ENCODE measurements at places on chromosomes 5 and 9. TPM values are rescaled to one million over a fixed set of nuclear protein-coding genes. Genes with fewer than 3 reads are reported as not detected.

GRCh38 chr9:98690686-98691085 lies 18.0 kb downstream of the GABBR2 start:
- H3K4me1 ChIP-seq: peaks cover 2% of the 10 kb centered on the region
- H3K36me3 ChIP-seq: no peaks in the 10 kb centered on the region
- DNase-seq: no peak
- no peak overlapping the region for H3K4me3 ChIP-seq
- peaks cover 20% of the 10 kb centered on the region for H3K27me3 ChIP-seq
- no peak overlapping the region for H3K27ac ChIP-seq

The INSL4 gene
- total RNA-seq: not detected

DNA sequence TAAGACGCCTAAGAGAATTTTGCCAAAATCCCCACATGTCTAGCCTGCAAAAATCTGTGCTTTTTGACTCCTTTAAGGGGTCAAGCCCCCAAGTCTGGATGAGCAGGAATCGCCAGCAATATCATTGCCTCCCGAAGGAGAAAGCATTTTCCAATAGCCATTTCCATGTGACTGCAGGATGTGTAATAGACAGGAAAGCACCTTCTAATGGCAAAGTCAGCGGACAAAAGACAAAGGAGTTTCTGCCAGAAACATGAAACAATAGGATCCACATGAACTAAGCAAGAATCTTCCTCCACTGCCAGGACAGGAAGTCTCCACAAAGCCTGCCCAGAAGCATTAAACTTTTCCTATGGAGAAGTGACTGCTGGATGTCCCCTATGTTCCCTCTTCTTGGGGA lies 177.1 kb upstream of the PCSK5 start:
- no peaks in the 10 kb centered on the region for H3K27me3 ChIP-seq
- no peak overlapping the region for H3K27ac ChIP-seq
- DNase-seq: no peak
- no peaks in the 10 kb centered on the region for H3K36me3 ChIP-seq

The FRMPD1 gene
- not detected for total RNA-seq

GRCh38 chr5:163384669-163385068 lies 52.7 kb upstream of the CCNG1 start:
- H3K36me3 ChIP-seq: no peaks in the 10 kb centered on the region
- no peak overlapping the region for H3K4me3 ChIP-seq
- H3K4me1 ChIP-seq: no peaks in the 10 kb centered on the region
- no peak for DNase-seq
- no peaks in the 10 kb centered on the region for H3K27me3 ChIP-seq
- no peak overlapping the region for H3K27ac ChIP-seq

The NR2F1-AS1 gene
- total RNA-seq: not detected

The DBH gene
- not detected for total RNA-seq

The TAS2R1 gene
- total RNA-seq: not detected

DNA sequence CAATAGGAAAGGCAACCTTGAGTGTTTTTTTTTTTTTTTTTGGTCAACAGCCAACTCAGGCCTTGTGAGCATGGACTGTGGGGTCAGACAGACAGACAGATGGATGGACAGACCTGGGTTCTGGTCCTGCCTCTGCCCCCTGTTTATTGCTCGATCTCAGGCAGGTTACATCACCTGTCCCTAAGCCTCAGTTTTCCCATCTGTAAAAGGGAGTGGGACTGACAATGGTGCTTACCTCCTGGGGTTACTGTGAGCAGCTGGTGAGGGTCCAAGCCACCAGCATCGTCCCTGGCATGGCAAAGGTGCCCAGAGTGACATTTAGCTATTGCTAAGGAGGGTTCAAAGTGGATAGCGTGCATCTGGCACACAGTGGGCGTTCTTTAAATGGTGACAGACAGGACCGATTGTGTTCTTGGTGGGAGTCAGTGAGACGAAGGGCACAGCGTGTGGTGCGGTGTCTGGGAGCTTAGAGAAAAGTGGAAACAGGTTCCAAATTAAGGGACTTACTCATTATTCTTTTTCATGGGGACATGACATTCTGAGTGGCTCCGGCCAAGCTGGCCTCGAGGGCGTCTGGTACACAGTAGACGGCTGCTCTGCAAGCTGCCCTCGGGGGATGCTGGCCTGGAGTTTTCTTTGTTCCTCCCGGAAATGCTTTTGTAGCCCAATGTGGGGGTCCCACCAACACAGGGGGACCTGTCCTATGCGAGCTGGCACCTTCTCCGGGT lies 72.1 kb downstream of the COL27A1 start:
- H3K4me3 ChIP-seq: no peak overlapping the region
- DNase-seq: no peak
- H3K27ac ChIP-seq: no peak overlapping the region

GRCh38 chr5:109853377-109853776 lies 163.7 kb downstream of the MAN2A1 start:
- H3K4me1 ChIP-seq: peaks cover 34% of the 10 kb centered on the region
- H3K4me3 ChIP-seq: no peak overlapping the region
- DNase-seq: no peak
- no peaks in the 10 kb centered on the region for H3K27me3 ChIP-seq

GRCh38 chr9:91211414-91211813 lies 150.3 kb downstream of the AUH start:
- peaks cover 45% of the 10 kb centered on the region for H3K4me1 ChIP-seq
- peak overlapping the region; percentile 88 for H3K27ac ChIP-seq
- no peak for DNase-seq
- H3K4me3 ChIP-seq: peak overlapping the region; percentile 67
- peaks cover 34% of the 10 kb centered on the region for H3K36me3 ChIP-seq
- H3K27me3 ChIP-seq: no peaks in the 10 kb centered on the region

DNA sequence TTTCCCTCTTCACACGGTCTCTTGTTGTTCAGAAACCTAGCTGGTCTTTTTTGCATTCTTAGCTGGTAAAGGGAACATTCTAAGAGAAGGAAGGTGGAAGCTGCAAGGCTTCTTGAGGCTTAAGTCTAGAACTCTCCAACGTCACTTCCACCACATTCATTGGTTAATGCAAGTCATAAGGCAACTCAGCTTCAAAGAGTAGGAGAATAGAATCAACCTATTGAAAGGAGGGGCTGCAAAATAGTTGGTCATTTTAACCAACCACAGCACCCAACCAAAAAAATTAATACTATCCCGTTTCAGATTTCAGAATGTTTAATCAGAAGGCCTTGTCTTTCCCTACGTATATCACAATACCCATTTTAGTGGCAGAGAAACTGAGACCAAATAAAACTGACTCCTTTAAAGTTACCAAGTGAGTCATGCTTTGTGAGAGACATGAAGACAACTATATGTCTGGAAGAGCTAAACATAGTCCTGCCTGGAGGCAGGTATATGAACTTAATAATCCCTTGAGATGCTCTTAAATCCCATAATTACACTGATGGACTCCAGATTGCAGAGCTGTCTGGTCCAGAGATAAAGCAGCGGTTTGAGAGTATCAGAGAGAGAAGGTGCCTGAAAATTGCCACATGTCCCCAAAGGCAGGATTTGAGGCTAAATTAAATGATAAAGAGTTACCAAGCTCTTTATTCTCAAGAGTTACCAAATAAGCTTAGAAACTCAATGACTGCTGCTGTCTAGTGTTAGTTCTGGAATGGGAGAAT lies 14.4 kb downstream of the DOCK8 start:
- peak overlapping the region; percentile 9 for H3K27ac ChIP-seq
- no peak for DNase-seq
- H3K27me3 ChIP-seq: no peaks in the 10 kb centered on the region
- H3K36me3 ChIP-seq: peaks cover 51% of the 10 kb centered on the region
- H3K4me3 ChIP-seq: no peak overlapping the region

The WWC1 gene
- not detected for total RNA-seq

- peaks cover 55% of the 10 kb centered on the region for H3K4me1 ChIP-seq
These were observed 17.9 kb downstream of the TMEM245 start for GRCh38 chr9:109101810-109102209.

- H3K36me3 ChIP-seq: no peaks in the 10 kb centered on the region
- DNase-seq: no peak
- H3K27ac ChIP-seq: no peak overlapping the region
- no peaks in the 10 kb centered on the region for H3K4me1 ChIP-seq
These were observed 10.6 kb downstream of the GRIN3A start for GRCh38 chr9:101727612-101728524.

DNA sequence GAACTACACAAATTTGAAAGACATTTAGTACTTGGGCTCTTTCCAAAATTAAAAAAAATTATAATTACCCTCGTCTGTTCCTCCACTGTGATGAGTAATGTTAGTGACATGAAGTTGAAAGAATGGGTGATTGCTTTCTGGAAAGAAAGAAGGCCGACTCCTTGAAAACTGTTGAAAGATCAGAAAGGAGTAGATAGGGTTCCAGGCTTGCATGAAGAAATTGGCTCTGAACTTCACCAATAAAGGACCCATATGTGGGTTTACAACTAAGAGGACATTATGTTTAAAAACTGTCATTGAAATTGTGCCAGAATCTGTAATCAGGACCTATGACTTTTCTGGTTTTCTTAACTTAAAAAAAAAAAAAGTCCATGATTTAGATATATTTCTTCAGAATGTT lies 20.7 kb upstream of the MOCS2 start:
- DNase-seq: no peak
- peaks cover 4% of the 10 kb centered on the region for H3K4me1 ChIP-seq
- H3K27ac ChIP-seq: no peak overlapping the region
- H3K27me3 ChIP-seq: no peaks in the 10 kb centered on the region
- no peaks in the 10 kb centered on the region for H3K36me3 ChIP-seq
- no peak overlapping the region for H3K4me3 ChIP-seq

DNA sequence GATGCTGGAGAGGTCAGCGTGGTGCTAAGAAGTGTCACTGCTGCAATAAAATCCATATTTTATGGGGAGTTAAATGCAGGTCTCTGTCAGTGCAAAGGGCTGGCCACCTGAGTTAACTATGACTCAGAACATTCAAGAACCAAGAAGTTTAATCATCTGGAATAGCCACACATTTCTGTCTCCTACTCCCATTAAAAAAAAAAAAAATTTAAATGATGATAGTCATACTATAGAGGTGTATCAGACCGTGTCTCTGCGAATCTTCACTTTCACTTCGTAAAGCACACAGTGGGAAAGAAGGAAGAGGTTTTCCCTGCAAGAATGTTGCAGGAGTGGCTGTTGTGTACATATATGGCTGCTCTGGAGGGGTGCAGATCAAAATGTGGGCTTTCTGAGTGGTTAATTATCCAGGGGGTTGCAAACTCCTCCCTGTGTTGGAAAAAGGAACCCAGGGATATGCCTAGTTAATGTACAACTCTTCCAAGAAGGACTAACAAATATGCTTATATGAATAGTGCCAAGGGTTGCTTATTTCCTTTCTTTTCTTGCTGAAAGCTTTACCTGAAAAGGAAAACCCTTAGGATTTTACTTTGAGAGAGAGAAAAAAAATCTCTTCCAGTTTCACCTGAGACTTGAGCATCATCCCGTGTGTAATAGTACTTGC lies 1.5 kb downstream of the CDH6 start:
- H3K36me3 ChIP-seq: peaks cover 3% of the 10 kb centered on the region
- no peak overlapping the region for H3K4me3 ChIP-seq
- peaks cover 47% of the 10 kb centered on the region for H3K27me3 ChIP-seq
- DNase-seq: no peak

GRCh38 chr5:124878583-124879342 lies 132.3 kb upstream of the ZNF608 start:
- H3K36me3 ChIP-seq: no peaks in the 10 kb centered on the region
- H3K27me3 ChIP-seq: no peaks in the 10 kb centered on the region

GRCh38 chr5:75113354-75114113 lies 61.2 kb upstream of the GCNT4 start:
- H3K4me3 ChIP-seq: no peak overlapping the region
- H3K4me1 ChIP-seq: no peaks in the 10 kb centered on the region
- H3K36me3 ChIP-seq: no peaks in the 10 kb centered on the region
- no peak overlapping the region for H3K27ac ChIP-seq
- DNase-seq: no peak
- no peaks in the 10 kb centered on the region for H3K27me3 ChIP-seq

GRCh38 chr5:142079306-142079721 lies 29.3 kb upstream of the NDFIP1 start:
- no peak overlapping the region for H3K4me3 ChIP-seq
- no peak overlapping the region for H3K27ac ChIP-seq
- peaks cover 6% of the 10 kb centered on the region for H3K27me3 ChIP-seq
- H3K36me3 ChIP-seq: no peaks in the 10 kb centered on the region

DNA sequence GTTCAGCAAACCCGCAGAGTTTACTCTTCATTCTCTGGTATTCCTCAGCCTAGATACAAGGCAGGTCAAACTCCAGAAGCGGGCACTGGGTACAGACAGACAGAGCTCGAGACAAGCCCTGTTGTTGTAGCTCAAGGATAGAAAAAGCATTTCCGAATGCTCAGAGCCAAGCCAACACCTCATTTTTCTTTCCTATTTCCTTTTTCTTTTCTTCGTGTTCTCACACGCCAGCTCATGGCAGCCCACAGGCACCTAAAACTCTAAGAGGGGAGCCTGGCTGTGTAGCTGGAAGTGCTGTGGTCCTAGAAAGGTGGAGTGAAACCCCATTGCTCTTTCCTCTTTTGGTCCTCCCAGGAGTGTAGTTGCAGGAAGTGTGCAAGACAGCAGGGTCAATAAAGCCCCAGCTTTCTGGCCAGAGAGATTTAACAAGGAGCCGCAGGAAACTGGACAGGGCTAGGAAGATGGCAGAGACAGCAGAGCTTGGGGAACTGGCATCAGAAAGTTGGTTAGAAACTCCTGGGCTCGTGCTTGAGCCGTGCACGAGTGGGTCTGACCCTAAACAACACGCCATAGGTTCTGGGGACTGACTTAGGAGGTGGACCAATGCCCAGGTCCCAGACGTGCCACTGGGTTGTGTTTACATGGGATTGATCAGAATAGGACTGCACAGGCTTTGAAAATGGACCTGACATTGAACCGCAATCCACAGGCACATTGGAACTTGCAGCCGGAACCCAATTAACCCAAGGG lies 41.6 kb downstream of the ADAMTS2 start:
- H3K27ac ChIP-seq: no peak overlapping the region
- no peak for DNase-seq
- no peaks in the 10 kb centered on the region for H3K36me3 ChIP-seq
- H3K4me1 ChIP-seq: no peaks in the 10 kb centered on the region

DNA sequence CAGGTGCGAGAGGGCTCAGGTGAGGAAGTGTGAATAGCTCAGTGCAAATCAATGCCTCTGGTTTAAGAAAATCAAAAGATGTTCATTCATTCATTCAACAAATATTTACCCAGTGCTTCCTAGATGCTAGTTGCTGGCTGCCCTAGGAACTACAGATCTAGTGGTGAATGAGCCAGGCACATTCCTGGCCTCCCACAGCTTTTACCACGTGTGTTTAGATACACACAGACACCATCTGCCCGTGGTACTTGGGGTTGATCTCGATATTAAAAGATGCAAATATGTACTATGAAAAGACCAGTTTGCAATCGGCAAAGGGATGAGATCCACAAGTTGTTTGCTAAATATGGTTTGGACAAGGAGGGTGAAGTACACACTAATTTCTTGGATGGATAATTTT lies 78.2 kb downstream of the GTF3C4 start:
- H3K27me3 ChIP-seq: peaks cover 35% of the 10 kb centered on the region
- H3K27ac ChIP-seq: no peak overlapping the region
- DNase-seq: no peak
- no peaks in the 10 kb centered on the region for H3K4me1 ChIP-seq
- no peak overlapping the region for H3K4me3 ChIP-seq

- peaks cover 77% of the 10 kb centered on the region for H3K27me3 ChIP-seq
- H3K4me3 ChIP-seq: no peak overlapping the region
- no peaks in the 10 kb centered on the region for H3K36me3 ChIP-seq
- no peak overlapping the region for H3K27ac ChIP-seq
- no peak for DNase-seq
These were observed 79.5 kb downstream of the CFAP77 start for GRCh38 chr9:132489536-132489935.
